Osteoblast (primary cell): ENCODE measurements at places on chromosomes 4 and X. TPM values are rescaled to one million over a fixed set of nuclear protein-coding genes. Genes with fewer than 3 reads are reported as not detected.

DNA sequence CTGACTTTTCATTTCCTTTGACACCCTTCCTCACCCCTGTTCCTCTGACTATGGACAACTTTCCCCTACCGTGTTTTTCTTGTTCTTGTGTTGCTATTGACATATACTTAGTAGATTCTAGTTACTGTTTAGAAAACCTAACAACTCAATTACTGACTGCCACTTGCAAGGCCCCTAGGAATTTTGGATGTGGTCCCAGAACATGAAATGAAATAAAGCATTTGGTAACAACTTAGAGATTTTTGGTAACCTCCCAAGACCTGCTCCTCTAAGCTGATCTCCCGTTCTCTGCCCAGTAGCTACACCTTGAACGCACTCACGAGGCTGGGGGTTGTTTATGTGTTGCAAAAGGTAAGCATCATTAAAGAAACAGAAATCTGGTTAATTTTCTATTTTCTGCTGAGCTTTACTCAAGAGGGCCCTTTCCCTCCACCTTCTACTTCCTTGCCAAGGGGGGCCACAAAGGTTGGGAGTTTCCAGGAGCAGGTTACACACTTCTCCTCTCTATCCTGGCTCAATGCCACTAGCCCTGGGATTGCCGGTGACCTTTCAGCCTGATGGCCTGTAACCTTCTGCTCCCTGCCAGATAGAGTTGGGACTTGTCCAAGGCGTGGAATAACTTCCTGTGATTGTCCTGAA lies 20.5 kb downstream of the GAB3 start:
- no peak for DNase-seq
- peaks cover 66% of the 10 kb centered on the region for H3K4me1 ChIP-seq
- H3K4me3 ChIP-seq: no peak overlapping the region
- H3K27ac ChIP-seq: peak overlapping the region; percentile 31
- H3K27me3 ChIP-seq: no peaks in the 10 kb centered on the region
- no peaks in the 10 kb centered on the region for H3K36me3 ChIP-seq

DNA sequence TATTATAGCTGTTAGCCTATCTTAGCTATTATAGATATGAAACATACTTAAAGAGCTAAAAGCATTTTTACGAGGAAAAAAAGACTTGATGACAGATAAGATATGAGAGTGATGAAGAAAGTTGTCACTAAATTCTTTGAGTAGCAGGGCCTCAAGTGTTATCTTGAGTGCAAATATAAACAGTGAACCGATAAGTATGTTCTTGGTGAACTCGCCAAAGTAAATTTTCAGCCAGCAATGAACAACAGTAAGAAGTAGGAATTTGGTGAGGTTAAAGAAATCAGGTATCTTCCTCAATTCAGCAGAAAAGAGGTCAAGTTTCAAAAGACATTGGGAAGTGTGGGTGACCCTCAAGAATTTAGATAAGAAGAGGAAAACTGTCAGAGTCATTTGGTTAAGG lies 471.8 kb upstream of the FTHL17 start:
- no peaks in the 10 kb centered on the region for H3K27me3 ChIP-seq
- H3K36me3 ChIP-seq: no peaks in the 10 kb centered on the region
- no peak for DNase-seq
- H3K27ac ChIP-seq: no peak overlapping the region
- peaks cover 18% of the 10 kb centered on the region for H3K4me1 ChIP-seq
- H3K4me3 ChIP-seq: no peak overlapping the region

GRCh38 chrX:39764441-39764914 lies 333.3 kb downstream of the BCOR start:
- no peaks in the 10 kb centered on the region for H3K36me3 ChIP-seq
- H3K4me1 ChIP-seq: peaks cover 4% of the 10 kb centered on the region
- no peak overlapping the region for H3K27ac ChIP-seq
- H3K27me3 ChIP-seq: no peaks in the 10 kb centered on the region
- H3K4me3 ChIP-seq: no peak overlapping the region

DNA sequence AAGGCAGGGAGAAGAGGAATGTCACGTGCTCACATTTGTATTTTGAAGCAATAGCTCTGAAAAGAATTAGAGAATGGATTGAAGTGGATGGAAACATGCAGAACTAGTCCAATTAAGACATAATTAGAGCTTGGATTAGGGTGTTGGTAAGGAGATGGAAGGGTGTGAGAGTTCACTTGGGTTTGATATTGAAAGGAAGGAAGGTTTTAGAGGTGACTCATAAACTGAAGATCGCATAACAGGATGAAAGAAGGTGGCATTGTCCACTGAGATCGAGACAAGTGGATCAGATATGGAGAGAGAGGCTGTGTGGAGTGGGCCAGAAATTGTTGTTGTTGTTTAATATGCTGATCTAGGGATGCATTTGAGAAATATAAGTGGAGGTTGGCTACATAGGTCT lies 244.0 kb upstream of the SMIM31 start:
- H3K36me3 ChIP-seq: no peaks in the 10 kb centered on the region
- no peak overlapping the region for H3K4me3 ChIP-seq

- H3K27me3 ChIP-seq: peaks cover 2% of the 10 kb centered on the region
- peaks cover 20% of the 10 kb centered on the region for H3K4me1 ChIP-seq
These were observed 46.8 kb upstream of the GPR78 start for GRCh38 chr4:8533274-8533865.

Gene PPEF2
- not detected in 2 replicates for total RNA-seq

DNA sequence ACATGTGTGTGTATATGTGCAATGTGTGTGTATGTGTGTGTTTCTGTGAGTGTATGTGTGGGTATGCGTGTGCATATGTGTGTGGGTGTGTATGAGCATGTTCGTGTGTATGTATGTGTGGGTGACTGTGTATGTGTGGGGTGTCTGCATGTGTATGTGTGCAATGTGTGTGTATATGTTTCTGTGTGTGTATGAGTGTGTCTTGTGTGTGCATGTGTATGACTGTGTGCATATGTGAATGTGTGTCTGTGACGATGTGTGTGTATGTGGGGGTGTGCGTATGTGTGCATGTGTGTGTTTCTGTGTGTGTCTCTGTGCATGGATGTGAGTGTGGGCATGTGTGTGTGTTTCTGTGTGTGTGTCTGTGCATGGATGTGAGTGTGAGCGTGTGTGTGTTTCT lies 4.2 kb upstream of the ATP2B3 start:
- H3K27ac ChIP-seq: no peak overlapping the region
- H3K4me1 ChIP-seq: no peaks in the 10 kb centered on the region
- no peak for DNase-seq

GRCh38 chrX:84187533-84188319 lies at the start of gene RPS6KA6:
Gene RPS6KA6 (minus strand): TSS chrX:84188199. CDS start chrX:84187899, 300 bp downstream.
- H3K4me3 ChIP-seq: peak within 1 kb of the TSS; percentile 77
- H3K27ac ChIP-seq: peak within 1 kb of the TSS; percentile 42
- no peaks in the 10 kb centered on the region for H3K27me3 ChIP-seq
- DNase-seq: peak; percentile 74
- H3K4me1 ChIP-seq: no peaks in the 10 kb centered on the region

Gene COX7B
- total RNA-seq: 145 and 152 TPM in 2 replicates
